ENCODE measurements at places on chromosomes 7 and 10. TPM values are rescaled to one million over a fixed set of nuclear protein-coding genes. Genes with fewer than 3 reads are reported as not detected.

The SMO gene
- 14.7 TPM for total RNA-seq

DNA sequence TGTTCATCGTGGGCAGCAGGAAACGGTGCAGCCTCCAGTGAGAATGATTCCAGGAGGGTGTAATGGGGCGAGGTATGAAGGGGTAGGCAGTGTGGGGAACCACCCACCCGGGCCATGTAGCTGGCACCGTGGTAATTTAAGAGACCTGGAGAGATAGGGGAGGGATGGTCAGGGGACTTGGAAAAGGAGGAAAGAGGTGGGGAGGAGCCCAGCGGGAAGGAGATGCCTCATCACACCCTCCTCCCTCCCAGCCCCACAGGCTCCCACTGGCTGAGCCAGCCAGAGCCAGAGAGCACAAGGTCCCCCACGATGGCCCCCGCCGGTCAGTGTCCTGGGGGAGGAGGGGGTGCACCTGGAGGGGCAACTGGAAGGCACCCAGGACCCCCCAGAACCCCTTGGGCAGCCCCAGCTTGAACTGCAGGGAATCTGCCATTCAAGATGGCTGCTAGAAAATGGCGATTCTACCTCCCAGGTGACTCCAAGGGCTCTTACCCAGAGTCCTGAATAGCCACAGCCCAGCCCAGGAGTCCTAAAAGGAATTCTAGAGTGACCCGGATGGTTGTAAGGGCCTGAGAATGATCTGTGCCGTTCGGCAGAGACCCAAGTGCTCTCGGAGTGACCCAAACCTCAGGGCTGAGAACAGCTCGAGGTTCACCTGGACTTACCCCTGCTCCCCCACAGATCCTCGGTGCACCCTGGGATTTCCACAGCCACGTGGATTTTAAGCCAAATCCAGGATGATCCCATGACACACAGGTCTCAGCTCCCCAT is 28.8 kb downstream of the CALML3 start:
- DNase-seq = peak; percentile 67
- peaks cover 2% of the 10 kb centered on the region for H3K4me1 ChIP-seq
- H3K36me3 ChIP-seq = no peaks in the 10 kb centered on the region
- no peak overlapping the region for H3K4me3 ChIP-seq

- H3K4me1 ChIP-seq = no peaks in the 10 kb centered on the region
- no peak overlapping the region for H3K4me3 ChIP-seq
- DNase-seq = no peak
- no peaks in the 10 kb centered on the region for H3K27me3 ChIP-seq
- H3K36me3 ChIP-seq = no peaks in the 10 kb centered on the region
Measured at GRCh38 chr10:36187380-36188079, 545.4 kb upstream of the FZD8 start.

DNA sequence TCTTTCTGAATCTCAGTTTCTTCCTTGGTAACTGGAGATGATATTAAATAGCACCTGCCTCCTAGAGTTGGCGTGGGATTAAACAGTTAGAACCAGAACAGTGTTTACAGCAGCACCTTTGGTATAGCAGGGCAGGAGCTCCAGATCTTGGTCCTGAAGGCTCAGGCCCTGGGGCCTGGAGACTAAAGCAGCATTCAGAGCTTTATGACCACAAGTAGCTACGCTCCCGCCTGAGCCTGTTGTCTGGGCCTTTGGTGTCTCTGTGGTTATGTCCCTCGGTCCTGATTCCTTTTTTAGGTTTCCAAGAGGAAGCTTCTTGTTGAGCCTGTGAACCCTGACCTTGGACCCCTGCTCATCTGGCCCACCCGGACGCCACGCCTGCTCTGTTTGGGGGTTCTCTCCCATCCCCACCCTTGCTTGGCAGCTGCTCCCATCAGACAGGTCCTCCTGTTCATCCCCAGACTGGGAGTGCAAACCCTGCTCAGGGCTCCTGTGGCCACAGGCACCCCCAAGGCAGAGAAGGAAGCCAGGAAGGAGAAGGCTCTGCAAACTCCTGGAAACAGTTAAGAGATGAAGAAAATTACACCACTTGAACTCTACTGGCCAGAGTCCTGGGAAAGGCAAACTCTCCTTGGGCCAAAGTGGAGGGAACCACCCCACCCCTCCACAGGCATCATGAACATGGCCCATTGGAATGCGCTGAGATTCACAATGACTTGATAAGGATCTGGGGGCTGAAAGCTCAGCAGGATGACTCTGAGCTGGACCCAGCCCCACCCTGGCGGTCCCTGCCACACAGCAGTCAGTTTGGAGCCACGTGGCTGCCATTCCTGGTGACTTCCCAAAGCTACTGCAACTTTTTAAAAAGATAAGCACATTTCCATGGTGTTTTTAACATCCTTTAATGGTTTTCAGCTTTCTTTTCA is 50.1 kb upstream of the TMEM72 start:
- H3K27ac ChIP-seq = no peak overlapping the region
- DNase-seq = no peak
- H3K27me3 ChIP-seq = peaks cover 7% of the 10 kb centered on the region
- peaks cover 22% of the 10 kb centered on the region for H3K4me1 ChIP-seq
- no peak overlapping the region for H3K4me3 ChIP-seq
- H3K36me3 ChIP-seq = no peaks in the 10 kb centered on the region

GRCh38 chr10:112799726-112800510 is 150.1 kb upstream of the TCF7L2 start:
- no peaks in the 10 kb centered on the region for H3K27me3 ChIP-seq
- H3K4me1 ChIP-seq = no peaks in the 10 kb centered on the region
- H3K4me3 ChIP-seq = no peak overlapping the region
- H3K36me3 ChIP-seq = peaks cover 3% of the 10 kb centered on the region
- no peak for DNase-seq

All from left lung (tissue), 14 donors.